ENCODE measurements at places on chromosomes 12 and 14. TPM values are rescaled to one million over a fixed set of nuclear protein-coding genes. Genes with fewer than 3 reads are reported as not detected.

The PLEKHD1 gene
- under 0.01 TPM for total RNA-seq

The CYP27B1 gene
- total RNA-seq, result 0.47 TPM

The GCH1 gene
- 13.4 TPM for total RNA-seq

The IAPP gene
- total RNA-seq, result not detected

The KRT73 gene
- total RNA-seq, result not detected

The SOAT2 gene
- total RNA-seq, result not detected

The SYNJ2BP gene
- 29.1 TPM for total RNA-seq

The DLK1 gene
- total RNA-seq, result not detected

The SLC10A1 gene
- total RNA-seq, result not detected

The GPRC5A gene
- total RNA-seq, result 10.7 TPM

The CCDC85C gene
- 14.5 TPM for total RNA-seq

The RPGRIP1 gene
- total RNA-seq, result not detected

The ANKRD9 gene
- total RNA-seq, result 24.2 TPM

The GPR135 gene
- total RNA-seq, result 0.47 TPM

The KRT85 gene
- not detected for total RNA-seq

The DCP1B gene
- total RNA-seq, result 7.0 TPM

The PPP1R1A gene
- 0.17 TPM for total RNA-seq

The ENDOU gene
- not detected for total RNA-seq

The GPX2 gene
- total RNA-seq, result not detected

The SMAGP gene
- 24.0 TPM for total RNA-seq

The SLC35E3 gene
- 4.6 TPM for total RNA-seq

The HOXC12 gene
- not detected for total RNA-seq

The SLC11A2 gene
- 36.8 TPM for total RNA-seq
